Progenitor cell of endocrine pancreas (in vitro differentiated cells): ENCODE measurements at places on chromosomes 13 and 19.

- DNase-seq = no peak
Measured at GRCh38 chr13:77893066-77893465, 25.6 kb downstream of the EDNRB start.

GRCh38 chr13:104592127-104592526 is 1525.9 kb upstream of the SLC10A2 start:
- DNase-seq = no peak

- no peak for DNase-seq
Measured at GRCh38 chr19:36060430-36060829, 5.7 kb downstream of the WDR62 start.

GRCh38 chr13:111640476-111640875 is 320.0 kb downstream of the TEX29 start:
- DNase-seq = no peak

GRCh38 chr19:46935066-46935663 is 74.4 kb downstream of the ARHGAP35 start:
- DNase-seq = no peak
